AML-193 (cell line): ENCODE measurements at places on chromosomes 11 and 22.

- DNase-seq = no peak
Observed at GRCh38 chr22:19448076-19448607, 631 bp upstream of the C22orf39 start.

GRCh38 chr22:39283322-39284141, 35.9 kb downstream of the RPL3 start:
- no peak for DNase-seq

- no peak for DNase-seq
Observed at GRCh38 chr11:79040348-79040747, 400.5 kb downstream of the TENM4 start.

GRCh38 chr11:44964526-44965209, 14.0 kb upstream of the TP53I11 start:
- DNase-seq = no peak

GRCh38 chr11:124285610-124286344, 28.0 kb downstream of the OR8D1 start:
- no peak for DNase-seq
